ENCODE measurements at places on chromosomes 13 and 19.

DNA sequence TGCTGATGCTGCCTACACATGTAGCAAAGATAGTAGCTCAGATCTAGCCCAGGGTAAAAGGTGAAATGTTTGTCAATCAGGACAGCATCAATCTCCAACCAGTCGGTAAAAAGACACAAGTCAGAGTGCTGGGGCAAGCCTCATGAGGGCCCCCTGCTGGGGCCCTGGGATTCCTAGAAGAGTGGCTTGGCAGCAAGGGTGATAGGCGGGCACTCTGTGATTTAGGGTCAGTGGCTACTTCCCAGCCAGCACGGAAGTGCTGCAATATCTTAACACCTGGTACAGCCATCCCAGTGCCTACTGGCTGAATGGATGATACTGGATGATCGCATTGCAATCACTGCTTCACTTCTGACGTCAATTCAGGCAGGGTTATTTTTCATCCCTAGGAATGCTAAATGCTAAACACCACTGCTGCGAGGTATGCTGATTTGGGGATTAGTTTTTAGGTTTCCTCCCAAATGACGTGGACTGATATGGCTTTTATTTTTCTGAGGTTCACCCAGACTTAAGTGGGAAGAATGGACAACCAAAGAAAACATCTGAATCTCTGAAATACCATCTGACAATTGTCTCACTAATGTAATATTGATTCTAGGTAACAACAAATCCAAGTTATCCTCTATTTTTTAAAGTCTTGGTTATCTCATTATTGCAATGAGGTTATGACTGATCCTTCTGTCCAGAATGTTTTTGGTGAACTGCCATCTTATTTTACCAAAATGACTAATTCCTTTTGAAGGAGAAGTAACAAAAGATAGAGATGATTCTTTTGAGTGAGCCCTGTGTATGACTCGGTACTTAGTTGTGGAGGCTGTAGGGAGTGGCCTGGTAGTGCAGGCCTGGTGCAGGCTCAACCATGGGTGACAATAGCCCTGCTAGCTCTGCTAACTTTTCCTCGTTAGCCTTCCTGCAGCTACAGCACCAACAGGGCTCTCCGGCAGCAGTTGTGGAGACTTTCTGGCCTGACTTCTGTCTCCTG is 432.5 kb downstream of the FGF9 start:
- DNase-seq, result no peak

GRCh38 chr13:37364956-37365355 is 233.6 kb downstream of the POSTN start:
- DNase-seq, result no peak

DNA sequence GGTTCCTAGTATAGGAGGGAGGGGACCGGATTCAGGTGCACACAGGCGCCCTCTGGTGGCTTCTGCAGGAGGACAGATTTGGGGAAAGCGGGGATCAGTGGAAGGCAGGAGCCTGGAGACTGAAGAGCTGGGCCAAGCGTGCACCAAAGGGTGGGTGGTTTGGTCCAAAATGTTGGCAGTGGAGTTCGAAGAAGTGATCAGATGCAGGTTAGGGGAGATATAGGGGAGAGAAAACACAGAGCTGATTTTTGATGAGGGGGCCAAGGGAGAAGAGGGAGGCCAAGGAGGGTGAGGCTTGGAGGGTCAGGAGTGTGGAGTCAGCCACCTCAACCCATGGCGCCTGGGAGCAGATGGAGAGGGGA is 6.8 kb upstream of the CARM1 start:
- peak; percentile 54 for DNase-seq

GRCh38 chr13:94234738-94235137 is 244.7 kb downstream of the DCT start:
- DNase-seq, result no peak

DNA sequence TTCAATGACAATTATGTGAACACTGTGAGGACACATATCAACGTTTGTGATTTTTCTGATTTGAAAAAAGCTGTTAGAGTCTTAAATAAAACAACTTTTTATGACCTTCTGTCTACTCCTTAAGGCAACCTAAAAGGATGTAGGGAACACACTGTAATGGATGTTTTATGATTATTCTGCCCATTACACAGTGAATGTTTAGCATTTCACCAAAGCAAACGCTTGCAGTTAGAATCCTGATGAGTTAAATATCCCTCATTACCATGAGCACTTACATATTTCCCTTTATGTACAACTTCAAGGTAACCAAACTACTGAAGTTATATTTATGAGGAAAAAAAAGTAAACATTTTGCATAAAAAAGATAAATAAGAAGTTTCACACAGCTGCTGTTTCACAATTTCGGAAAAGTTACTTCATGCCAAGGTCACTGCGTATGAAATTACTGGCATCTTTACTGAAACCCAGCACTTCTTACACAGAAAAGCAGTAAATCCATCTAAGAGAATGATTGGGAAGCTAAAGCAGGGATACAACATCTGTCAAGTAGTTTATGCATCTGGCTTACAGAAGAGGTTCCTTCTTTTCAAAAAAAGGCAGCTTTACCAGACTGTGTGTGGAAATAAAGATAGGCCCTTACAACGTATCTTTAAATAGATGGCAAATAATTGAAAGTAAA is 733.7 kb upstream of the ATXN8OS start:
- DNase-seq, result peak; percentile 25

GRCh38 chr13:107102676-107103075 is 534.7 kb upstream of the ARGLU1 start:
- DNase-seq, result no peak

DNA sequence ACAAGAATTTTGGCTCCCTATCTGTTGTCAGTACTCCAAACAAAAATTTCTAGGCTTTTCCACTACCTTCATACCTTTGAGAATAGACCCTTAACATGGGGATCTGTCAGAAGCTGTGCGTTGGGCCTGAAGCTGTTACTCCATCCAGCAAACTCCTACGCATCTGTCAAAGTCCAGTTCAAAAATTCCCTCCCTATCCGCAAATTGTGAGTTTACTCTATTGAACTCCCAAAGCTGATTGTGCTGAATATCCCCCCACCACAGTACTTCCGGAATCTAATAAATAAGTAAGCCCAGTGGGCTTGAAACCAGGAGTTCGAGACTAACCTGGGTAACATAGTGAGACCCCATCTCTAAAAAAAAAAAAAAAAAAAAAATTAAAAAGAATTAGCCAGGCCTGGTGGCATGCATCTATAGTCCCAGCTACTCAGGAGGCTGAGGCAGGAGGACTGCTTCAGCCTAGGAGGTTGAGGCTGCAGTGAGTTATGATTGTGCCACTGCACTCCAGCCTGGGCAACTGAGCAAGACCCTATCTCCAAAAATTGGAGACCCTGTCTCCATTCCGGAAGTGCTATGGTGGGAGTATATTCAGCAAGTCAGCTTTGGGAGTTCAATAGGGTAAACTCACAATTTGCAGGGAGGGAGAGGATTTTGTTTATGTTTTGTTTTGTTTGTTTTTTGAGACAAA is 930 bp upstream of the FBN3 start:
- DNase-seq, result no peak

GRCh38 chr19:12187625-12188024 is 24.7 kb downstream of the ZNF136 start:
- peak; percentile 17 for DNase-seq
